G401 (cell line): ENCODE measurements at places on chromosomes 6 and 20. TPM values are rescaled to one million over a fixed set of nuclear protein-coding genes. Genes with fewer than 3 reads are reported as not detected.

B3GAT2 gene
- total RNA-seq = 0.07 and 0.43 TPM in 2 replicates

PROCR gene
- total RNA-seq = 1,430 and 1,546 TPM in 2 replicates

SMLR1 gene
- total RNA-seq = not detected in 2 replicates

PRR18 gene
- not detected in 2 replicates for total RNA-seq

BMP6 gene
- 5.5 and 13.4 TPM in 2 replicates for total RNA-seq

SLC22A2 gene
- total RNA-seq = not detected in 2 replicates

CTAGE9 gene
- not detected in 2 replicates for total RNA-seq

SNAI1 gene
- total RNA-seq = 2.9 and 7.5 TPM in 2 replicates

TBXT gene
- total RNA-seq = 2.2 TPM in 1 of 2 replicates, not detected in the other

RAET1L gene
- total RNA-seq = not detected in 2 replicates

SLC52A3 gene
- total RNA-seq = 0.06 TPM in 1 of 2 replicates, not detected in the other

BMP7 gene
- 81.3 and 122 TPM in 2 replicates for total RNA-seq

TGM3 gene
- not detected in 2 replicates for total RNA-seq

SYCP2L gene
- 0.68 and 2.5 TPM in 2 replicates for total RNA-seq

MTFR2 gene
- total RNA-seq = 6.0 and 13.5 TPM in 2 replicates

DNMT3B gene
- 23.4 and 29.1 TPM in 2 replicates for total RNA-seq

ULBP2 gene
- total RNA-seq = 1.9 TPM in 1 of 2 replicates, not detected in the other

PGC gene
- total RNA-seq = not detected in 2 replicates

CCN5 gene
- total RNA-seq = 0.17 TPM in 1 of 2 replicates, not detected in the other

TAAR2 gene
- not detected in 2 replicates for total RNA-seq

ANKEF1 gene
- 1.2 and 1.4 TPM in 2 replicates for total RNA-seq
